Hematopoietic multipotent progenitor cell treated with erythropoietin and hydrocortisone succinate and interleukin-3 and kit ligand, for 17 days (in vitro differentiated cells): ENCODE measurements at places on chromosomes 2 and 18.

- no peak for DNase-seq
These were observed 116.4 kb upstream of the SMAD2 start for GRCh38 chr18:48046843-48047242.

DNA sequence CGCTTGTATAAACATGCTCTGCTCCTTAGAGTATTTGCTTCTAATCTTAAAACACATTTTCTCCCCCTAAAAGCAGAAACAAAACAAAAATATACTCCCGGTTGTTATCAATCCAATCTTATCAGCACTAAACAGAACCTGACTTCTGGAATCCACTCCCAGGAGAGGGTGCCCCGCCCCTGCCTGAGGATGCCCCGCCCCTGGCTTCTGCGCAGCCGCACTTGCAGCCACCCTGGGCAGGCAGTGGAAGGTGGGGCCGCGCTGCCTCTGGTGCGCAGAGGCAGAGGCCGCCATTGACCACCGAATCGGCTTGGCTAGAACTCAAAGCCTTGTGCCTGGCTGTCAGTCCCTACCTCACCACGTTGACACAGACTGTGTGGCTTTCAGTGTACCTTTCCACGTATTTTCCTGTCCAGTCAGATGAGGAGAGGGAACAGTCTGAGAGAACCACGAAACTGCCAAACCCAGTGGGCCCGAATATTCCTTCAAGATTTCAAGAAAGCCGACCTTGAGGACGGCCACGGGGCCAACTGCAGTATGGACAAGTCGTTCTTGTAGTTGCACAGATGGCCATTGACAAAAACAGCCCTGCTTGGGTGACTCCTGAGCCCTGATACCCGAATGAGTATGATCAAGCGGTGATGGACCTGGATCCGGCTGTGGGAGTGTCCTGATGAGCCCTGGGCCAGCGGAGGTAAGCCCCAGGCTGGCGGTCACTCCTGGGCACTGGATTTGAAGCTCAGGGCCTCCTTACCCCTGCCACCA is 46.2 kb upstream of the ARHGAP28 start:
- DNase-seq: no peak

DNA sequence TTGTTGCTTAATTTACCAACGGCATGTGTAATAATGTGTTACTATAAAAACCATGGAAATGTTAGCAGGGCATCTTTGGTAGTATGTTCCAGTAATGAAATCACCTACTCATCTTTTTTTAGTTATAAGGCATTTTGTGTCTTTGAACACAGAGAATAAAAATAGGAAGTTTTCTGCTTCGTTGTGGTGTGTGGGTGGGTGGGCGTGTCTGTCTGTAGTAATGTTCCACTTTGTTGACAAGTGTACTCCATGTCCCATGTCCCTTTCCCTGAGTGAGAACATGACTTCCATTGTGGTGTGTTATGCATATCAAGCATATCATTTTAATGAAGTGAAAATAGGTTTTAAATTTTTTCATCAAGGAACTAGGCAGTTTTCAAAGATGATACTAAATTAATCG is 149.3 kb downstream of the VWC2L start:
- DNase-seq: no peak

- DNase-seq: peak; percentile 92
These were observed 135.9 kb downstream of the TGIF1 start for GRCh38 chr18:3585656-3586509.

GRCh38 chr2:185618625-185619024 is 120.0 kb upstream of the FSIP2 start:
- DNase-seq: no peak

DNA sequence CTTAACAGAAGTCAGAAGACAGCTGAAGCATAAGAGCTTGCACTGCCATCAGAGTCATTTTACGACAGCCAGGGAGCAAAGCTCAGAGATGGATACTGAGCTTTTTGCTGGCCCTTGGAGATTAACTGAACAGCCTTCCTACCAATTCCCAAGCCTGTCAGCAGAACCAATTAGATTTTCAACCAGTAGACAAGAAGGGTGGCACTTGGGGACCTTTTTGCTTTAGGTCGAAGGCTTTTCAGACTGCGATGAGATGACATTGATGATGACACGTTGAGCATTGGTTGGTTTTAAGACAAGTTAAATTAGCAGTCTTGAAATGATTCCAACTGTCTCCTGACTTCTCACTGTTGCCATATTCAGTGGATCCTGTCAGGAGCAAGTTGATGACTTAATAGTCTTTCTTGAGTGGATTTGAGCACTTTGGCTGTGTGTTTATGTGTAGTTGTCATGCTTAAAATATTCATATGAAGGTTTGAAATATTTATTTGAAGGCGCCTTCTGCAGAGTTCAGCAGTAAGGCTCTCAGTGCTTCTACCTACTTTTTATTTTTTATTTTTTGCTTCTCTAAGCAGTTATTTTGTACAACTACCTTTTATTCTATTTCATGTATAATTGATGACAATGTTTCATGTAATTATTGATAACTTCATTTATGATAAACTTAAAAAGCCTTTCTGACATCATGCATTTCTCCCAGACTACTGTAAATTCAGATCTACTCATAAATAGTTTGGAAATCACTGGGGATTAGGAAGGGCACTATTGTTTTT is 256.7 kb downstream of the CAMKMT start:
- no peak for DNase-seq

- DNase-seq: peak; percentile 78
These were observed 62.2 kb upstream of the PMAIP1 start for GRCh38 chr18:59837586-59837985.

- no peak for DNase-seq
These were observed 134.5 kb downstream of the NEDD4L start for GRCh38 chr18:58178511-58178910.

DNA sequence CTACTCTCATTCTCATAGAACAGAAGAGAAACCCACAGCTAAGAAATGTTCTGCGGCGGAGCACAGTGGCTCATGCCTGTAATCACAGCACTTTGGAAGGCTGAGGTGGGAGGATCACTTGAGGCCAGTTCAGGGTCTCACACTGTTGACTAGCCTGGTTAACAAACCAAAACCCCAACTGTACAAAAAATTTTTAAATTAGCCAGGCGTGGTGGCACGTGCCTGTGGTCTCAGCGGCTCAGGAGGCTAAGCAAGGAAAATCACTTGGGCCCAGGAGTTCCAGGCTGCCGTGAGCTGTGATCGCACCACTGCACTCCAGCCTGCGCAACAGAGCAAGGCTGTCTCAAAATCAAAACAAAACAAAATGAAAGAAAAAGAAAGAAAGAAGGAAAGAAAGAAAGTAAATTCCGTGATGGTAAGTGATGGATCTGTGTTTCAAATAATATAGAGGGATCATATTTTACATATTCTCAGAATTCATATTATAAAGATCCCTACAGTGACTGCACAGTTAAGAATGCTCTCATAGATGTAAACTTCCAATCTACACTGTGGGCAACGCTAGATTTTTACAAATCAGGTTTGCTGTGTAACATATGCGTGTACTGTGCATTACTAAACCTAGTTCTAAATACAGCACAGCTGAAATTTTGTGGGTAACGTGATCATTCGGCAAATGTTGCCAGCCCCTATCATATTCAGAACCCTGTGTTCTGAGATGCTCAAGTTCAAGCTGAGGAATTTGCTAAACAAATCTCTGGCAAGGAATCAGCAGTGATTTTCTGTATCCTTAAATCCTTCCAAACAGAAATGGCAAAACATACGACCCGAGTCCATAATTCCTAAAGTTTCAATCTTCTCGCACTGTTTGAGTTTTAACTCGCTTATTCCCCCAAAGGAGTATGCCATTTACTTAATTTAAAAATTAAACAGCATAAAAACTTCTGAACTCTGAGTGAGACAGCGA is 1.2 kb upstream of the RAB12 start:
- DNase-seq: no peak

GRCh38 chr2:189337656-189338055 is 103.6 kb upstream of the WDR75 start:
- DNase-seq: no peak

DNA sequence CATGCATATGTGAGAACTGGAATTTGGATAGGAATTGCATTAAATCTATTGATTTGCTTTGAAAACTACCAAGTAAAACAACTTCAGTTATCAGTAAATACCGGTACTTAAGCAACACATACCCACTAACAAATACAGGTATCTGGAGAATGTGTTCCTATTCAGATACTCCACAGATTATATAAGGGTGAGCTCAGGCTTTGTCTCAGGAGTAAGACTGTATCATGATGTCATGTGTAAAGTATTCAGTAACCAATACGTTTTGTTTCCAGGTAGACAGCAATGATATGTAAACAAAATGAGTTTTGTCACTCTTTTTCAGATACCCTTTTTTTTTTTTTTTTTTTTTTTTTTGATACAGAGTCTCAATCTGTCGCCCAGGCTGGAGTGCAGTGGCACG is 74.8 kb downstream of the DSC3 start:
- no peak for DNase-seq

DNA sequence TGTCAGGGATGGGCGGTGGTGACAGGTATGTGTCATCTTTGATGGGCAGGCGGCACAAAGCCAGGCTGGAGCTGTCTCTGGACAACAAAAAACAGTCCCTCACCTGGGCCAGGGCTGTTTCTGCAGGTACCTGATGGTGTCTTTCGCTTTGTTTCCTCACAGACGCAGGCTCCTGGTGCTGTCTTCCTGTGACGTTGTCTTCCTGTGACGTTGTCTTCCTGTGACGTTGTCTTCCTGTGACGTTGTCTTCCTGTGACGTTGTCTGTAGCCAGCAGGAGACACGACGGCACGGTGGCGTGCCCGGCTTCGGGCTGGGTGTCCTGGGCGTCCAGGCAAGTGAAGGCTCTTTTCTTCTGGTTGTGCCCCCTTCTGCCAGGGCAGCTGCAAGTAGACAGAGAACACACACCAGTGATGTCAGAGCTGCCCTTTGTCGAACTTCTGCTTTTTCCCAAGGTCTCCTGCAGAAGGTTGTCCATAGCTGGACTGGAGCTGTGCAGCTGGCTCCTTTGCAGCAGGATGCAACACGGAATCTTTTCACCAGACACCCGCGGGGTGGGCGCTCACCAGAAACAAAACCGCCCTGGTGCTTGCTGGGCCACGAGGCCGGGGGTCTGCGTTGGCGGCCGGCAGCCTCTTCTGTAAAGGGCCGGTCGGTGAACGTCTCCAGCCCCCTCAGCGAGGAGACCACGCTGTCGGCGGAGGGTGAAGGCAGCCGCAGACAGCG is 21.1 kb downstream of the GPR35 start:
- no peak for DNase-seq

DNA sequence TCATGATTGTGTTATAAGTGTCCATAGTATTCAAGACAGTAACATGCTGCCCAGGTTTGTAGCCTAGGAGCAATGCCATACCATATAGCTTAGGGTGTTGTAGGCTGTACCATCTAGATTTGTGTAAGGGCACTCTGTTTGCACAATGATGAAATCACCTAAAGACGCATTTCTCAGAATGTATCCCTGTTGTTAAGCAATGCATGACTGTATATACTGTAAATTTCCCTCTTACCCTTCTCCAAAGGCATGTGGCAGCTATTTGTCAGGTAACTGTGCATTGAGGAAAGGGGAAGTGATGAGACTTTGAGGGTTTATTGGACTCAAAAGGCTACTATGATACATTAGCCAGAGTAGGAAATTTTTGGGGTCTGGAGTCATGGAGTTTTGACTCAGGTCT is 180.8 kb downstream of the VAPA start:
- DNase-seq: no peak

- DNase-seq: no peak
These were observed 34.8 kb upstream of the EPG5 start for GRCh38 chr18:46001892-46002291.
